Progenitor cell of endocrine pancreas (in vitro differentiated cells): ENCODE measurements at places on chromosomes 1 and 21.
A peak's percentile ranks its signal among the peaks of the same experiment; 100 is the strongest.

- no peak for DNase-seq
These were observed 395.2 kb upstream of the LYPLAL1 start for GRCh38 chr1:218778257-218779126.

GRCh38 chr21:42348762-42349161 lies 2.0 kb downstream of the TFF2 start:
- DNase-seq = no peak

DNA sequence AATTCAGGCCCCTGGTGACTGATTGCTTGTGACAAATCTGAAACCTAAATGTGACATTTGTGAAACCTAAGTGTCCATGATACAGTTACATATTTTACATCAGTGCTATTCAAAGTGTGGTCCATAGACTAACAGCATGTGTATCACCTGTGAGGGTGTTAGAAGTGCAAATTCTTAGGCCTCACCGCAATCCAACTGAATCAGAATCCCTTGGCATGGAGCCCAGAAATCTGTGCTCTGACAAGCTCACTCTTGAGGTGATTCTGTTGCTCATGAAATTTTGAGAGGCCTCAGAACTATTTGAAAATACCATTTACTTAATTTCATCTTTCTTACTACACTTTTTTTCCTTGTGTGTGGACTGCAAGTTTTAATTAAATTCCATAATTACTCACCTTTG lies 587.9 kb downstream of the ADGRL2 start:
- DNase-seq = no peak

DNA sequence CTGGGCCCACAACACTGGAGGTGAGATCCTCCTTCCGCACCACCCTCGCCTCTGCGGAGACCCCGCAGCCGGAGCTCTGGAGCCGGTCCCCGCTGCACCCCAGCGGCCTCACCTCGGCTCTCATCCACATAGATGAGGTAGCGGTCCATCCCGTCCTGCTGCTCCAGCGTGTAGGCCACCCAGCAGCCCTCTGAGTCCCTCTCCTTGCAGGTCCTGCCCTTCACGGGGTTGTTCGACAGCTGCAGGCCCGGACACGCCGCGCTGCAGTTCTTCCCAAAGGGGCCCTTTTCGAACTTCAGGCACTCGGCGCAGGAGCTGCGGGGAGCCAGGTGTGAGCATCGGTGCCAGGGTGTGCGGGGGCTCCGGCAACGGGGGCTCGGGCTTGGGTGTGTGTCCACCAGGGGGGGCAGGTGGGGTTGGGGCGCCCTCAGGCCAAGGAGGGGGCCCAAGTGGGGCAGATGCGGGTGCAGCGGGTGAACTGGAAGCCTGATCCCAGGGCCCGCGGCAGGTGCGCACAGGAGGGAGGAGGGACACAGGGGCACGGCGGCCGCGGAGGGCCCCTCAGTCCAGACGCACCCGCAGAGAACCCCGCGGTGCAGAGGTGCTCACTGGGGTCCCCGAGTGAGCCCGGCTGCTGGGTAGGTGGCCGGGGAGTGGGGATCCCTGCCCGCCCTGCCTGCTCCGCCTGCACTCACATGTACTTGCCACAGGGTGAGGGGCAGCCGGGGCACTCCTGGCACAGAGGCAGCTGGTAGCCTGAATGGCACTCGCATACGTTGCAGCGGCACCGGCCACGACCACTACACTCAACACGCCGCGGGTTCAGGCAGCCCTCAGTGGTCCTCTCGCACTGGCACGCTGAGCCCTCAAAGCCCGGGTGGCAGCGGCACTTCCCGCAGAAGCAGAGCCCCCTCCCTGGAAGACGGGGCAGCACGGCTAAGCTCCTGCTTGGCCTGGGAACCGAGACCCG lies 15.4 kb upstream of the PTTG1IP start:
- DNase-seq = no peak

- DNase-seq = no peak
These were observed 154.4 kb downstream of the HHAT start for GRCh38 chr1:210482945-210483617.

DNA sequence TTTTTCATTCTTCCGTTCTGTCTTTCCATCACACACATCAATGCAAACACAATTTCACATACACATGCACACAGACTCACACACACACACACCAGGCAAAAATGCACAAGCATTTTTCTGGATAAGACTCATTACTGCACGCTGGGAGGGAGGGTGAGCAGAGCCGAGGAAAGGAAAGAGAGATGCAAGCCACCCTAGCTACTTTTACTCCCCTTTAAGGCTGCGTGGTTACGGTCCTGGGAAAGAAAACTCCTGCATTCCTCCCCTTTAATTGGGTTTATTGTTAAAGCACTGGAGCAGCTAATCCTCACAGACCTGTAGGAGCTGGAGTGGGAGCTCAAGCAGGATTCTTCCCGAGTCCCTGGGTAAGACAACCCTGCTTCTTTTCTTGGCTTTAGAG lies at the start of gene CAMK1G:
CAMK1G (plus strand) TSS at position 307 of the 400 bp plus-strand sequence. CDS start 11,270 bp downstream, outside the sequence.
- DNase-seq = no peak

GRCh38 chr21:41170442-41170841 lies 2.5 kb downstream of the BACE2 start:
- DNase-seq = peak; percentile 39
